Activated CD4-positive, alpha-beta T cell treated with anti-CD3 and anti-CD28 coated beads for 24 hours (primary cell): ENCODE measurements at places on chromosomes 6 and 20.

DNA sequence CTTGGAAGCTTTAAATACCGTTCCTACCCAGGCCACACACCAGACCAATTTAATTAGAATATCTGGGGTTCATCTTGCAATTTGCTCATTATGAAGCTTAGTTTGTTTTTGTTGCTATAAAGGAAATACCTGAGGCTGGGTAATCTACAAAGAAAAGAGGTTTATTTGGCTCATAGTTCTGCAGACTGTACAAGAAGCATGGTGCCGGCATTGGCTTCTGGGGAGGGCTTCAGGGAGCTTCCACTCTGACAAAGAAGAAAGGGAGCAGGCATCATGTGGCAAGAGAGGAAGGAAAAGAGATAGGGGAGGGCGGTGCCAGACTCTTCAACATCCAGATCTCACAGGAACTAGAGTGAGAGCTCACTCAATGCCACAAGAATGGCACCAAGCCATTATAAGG, 73.6 kb downstream of the RNF182 start:
- DNase-seq = no peak

GRCh38 chr6:111804627-111805235, 68.5 kb downstream of the FYN start:
- DNase-seq = peak; percentile 45

DNA sequence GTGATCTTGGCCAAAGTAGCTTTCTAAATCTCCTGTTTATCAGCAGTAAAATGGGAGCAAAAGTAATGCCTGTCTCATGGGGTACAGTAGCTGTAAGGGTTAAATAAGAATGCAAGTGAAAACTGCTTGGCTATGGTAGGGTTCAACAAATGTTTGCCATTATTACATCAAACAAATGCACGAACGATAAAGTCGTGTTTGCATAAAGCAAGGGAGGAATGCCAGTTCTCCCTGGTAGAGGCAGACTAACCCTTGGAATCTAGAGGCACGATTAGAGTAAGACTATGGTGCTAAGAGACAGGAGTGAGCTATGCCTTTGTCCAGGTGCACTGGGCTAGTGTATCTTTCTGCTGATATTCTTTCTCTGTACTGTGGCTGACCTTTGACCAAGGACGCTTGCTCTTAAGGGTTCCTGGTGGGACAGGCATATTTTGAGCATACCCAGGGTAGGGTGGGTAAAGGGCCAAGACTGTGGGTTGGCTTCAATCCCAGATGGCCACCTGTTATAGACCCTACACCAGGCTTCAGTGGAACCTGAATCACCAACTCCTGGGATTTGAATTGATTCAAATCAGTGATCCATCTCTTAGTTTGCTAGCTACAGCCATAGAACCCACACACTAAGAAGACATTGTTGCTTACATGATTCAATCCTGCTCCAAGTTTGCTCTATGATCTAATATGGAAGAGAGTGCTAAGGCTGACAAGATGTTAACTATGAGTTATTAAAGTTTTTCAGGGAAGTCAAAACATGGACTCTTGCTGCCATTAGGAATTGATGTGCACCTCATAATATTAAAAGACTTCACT, 139.9 kb downstream of the CCDC170 start:
- DNase-seq = no peak

DNA sequence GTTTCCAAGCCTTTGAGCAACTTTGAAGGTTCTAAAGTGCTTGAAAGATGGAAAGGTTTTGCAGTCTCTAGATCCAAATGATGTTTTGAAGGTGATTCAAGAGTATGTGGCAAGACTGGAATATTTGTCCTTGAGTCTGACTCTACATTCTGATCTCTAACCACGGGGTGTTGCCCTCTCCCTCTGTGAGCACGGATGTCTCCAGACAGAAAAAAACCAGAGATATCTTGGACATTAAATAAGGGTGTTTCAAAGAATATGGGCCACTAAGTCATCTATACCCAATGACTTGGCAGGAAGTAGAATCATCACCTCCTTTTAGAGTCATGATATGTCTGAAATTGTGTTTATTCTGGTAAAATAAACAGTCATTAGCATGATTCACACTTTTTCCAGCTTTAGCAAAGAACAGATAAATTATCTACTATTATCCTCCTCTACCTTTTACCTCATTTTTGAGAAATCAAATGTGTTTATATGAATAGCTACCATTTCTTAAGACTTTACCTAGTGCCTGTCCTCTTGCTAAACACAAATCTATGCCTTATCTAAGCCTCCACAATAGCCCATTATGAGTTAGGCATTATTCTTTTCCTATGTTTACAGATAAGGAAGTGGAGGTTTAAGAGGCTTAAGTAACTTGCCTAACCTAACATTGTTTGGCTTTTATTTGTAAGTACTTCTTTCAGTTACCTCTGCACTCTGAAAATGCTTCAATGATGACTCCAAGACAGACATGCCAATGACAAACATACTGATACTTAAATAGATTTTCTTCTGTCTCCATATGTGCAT, 384.4 kb downstream of the BMP2 start:
- no peak for DNase-seq

DNA sequence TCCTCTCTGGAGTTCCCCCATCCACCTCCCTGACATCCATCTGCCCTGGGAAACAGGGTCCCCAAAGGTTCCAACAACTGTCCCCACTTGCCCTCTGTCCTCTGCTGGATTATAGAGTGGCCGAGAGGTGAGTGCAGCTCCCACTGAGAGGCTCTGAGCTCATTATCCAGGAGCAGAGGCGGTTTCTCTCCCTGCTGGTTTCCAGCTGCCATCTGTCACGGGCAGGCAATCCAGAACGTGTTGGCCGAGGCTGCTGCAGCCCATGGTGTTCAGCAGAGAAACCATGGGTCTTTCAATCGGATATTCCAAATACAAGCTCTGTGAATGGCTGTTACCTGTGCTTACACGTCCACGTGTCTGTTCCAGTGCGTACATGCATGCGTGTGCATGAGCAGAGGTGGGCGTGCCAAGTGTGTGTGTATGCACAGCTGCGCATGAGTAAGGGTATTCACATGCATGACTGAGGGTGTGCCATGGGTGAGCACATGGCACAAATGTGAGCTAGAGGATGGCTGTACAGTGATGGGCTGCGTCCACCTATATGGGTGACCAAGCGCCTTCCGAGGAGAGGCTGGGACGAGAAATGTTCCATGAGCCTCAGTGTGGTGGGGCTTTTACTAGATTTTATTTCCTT, 183.7 kb upstream of the PMEPA1 start:
- DNase-seq = no peak

GRCh38 chr20:63690898-63691710, 5.3 kb upstream of the TNFRSF6B start:
- no peak for DNase-seq

GRCh38 chr20:61387204-61387953, 135.3 kb downstream of the CDH4 start:
- no peak for DNase-seq

DNA sequence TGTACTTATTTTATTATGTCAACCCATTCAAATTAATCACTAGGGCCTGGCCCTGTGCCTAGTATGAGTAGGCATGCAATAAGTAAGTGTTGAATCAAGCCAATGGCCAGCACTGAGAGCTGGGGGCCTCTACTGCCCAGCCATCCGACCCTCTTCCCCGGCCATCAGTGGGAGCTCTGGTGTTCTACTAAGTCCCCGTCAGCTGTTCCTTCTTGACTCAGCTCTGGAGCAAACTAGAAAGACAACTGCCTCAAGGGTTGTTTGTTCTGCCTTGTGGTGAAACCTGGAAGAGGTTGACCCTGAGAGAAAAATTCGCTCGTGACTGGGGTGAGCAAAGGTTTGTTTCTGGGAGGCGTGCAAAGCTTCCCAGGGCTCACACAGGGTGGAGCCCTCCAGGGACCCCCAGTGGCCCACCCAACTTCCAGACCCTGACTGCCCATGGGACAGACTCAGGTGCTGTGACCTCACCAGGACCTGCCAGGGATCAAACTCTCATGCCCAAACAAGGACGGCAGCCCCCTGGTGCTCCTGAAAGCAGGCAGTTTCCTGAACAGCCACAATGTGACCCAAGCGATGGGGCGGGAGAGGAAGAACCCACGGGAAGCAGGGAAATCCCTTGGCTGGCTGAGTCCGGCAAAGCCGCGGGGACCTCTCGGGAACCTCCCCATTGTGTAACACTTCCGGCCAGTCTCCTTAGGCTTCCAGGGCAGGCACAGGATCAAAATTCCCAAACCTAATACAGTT, 50.4 kb downstream of the BANF2 start:
- DNase-seq = no peak

DNA sequence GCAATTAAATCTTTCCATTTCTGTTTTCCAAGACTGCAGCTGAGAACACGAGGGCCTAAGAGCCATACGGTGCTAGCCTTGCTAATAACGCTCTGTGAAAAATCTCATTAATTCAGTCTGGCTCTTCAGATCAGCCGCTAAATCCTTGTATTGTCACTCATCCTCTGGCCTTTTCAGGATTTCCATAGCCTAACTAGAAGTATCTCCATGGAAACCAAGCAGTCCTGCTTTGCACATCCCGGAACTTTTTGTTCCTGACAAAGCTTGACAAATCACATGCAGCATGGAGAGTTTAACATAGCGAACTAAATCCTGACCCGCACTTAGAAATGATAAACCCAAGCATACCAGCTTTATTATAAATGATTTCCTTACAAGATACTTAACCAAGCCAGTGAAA, 383.7 kb downstream of the CD83 start:
- no peak for DNase-seq

DNA sequence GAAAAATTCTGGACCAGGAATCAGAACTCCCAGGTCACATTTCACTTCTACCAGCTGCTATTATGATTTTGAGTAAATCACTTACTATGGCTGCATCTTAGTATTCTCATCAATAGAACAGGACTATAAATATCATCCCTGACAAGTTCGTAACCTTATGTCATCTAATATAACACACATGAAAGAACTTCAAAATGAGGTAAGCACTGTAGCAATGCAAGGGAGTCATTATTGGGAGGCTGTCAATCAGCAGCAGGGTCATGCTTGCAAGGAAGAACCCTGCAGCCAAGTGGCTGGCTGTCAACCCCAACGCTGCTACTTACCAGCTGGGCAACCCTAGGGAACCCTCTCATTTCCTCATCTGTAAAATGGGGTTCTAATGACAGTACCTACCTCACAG, 123.3 kb upstream of the B3GAT2 start:
- no peak for DNase-seq

DNA sequence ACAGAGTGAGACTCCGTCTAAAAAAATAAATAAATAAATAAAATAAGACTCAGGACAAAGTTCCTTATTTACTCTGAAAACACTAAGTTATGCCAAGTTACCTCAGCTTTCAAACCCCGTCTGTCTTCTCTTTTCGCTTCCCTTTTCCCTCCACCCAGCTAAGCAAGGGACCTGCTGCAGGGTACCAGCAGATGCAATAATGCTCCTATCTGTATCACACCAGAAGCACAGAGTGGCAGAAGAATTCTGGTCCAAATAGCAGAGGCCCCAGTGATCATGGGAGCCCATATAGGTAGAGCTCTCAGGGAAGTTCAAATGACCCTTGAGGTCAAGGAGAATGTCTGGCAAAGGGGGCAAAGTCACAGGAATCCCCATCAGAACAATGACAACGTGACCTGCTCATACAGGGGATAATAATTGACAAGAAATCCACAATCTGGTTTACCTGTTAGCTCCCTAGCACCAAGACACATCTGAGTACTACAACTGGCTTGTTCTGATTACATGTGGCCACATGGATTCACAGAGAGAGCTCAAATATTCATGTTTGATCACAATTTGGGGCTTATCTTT, 8.7 kb downstream of the GCM1 start:
- no peak for DNase-seq

DNA sequence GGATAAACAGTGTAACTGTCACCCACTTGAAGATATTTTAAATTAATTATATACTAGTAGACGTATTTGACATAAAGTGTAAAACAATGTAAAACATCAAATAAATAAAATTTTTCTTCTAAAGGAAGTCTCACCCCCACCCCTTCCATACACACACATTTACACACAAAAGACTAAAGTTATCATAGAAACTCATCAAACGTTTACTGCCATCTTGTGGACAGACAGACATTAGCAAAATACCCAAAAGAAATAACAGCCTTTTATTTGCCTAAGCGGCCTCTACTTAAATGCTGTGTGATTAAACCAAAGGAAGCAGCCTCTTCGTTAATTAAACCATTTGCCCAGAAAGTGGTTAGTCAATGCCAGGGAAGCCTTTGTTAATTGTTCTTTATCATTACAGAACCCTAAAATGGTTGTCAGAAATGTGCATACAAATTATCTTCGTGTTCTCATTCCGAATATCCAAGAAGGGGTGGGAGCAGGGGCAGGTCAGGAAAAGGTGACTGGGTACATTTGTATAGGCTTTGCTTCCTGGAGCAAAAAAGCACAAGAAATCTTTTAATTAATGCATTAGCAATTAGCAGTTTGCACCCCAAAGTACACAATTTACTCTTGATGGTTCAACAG, 176.2 kb upstream of the SASH1 start:
- DNase-seq = no peak

DNA sequence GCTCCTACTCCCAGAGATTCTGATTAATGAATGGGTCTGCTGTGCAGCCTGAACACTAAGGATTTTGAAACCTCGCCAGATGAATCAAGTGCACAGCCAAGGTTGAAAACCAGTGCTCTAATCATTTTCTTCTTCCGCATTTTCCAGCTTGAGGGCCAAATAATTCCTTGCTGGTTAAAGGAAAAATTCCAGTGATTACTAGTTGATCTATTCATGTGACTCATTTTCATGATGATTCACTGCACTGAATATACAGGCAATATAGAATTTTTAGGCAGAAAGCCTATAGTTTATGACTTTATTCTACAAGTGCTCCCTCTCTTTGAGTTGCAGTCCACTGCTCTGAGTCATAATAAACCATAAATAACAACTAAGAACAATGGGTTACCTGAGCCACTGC, 80.6 kb upstream of the PROKR2 start:
- DNase-seq = no peak

- DNase-seq = no peak
Measured at GRCh38 chr6:132614554-132614953, 9.5 kb downstream of the TAAR2 start.

GRCh38 chr6:40358473-40359460, 228.4 kb downstream of the LRFN2 start:
- DNase-seq = no peak

DNA sequence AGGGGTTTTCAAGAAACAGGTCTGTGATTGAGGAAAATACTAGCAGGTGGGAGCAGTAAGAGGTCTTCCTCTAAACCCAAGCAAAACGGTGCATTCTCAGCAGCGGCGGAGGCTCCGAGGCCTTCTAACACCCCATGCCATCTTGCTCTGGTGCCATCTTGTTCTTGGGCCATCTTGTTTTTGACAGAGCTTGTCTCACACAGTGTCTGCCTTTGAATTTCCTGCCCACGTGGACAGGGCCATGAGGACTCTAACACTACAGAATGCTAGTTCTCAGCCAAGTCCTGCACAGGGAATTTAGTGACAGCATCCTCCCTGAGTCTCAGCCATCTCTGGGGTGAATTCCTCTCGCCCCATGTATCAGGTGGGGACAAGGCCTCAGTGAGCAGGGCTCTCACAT, 76.4 kb downstream of the PSMG4 start:
- DNase-seq = no peak

GRCh38 chr6:20660534-20660933, 126.3 kb downstream of the CDKAL1 start:
- no peak for DNase-seq

GRCh38 chr6:137914530-137915193, 47.6 kb downstream of the TNFAIP3 start:
- DNase-seq = no peak
